ENCODE measurements at places on chromosomes 6 and 20. TPM values are rescaled to one million over a fixed set of nuclear protein-coding genes. Genes with fewer than 3 reads are reported as not detected.

DNA sequence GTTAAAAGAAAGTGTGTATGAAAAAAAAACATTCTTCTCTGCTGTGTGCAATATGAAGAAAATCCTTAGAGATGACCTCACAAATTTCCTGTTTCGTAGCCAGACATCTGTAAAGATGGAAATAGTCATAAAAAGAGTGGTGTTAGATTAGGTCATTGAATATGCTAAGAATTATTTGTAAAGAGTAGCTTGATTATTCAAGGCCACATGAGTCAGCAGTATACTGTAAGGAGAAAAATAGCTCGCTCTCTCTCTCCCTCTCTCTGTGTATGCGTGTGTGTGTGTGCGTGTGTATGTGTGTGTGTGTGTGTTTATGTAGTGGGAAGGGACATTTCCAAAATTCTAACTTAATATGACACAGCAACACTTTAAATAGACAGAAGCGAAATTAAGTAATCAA lies 78.8 kb downstream of the PTCHD4 start:
- no peak for DNase-seq

- no peak for DNase-seq
Measured at GRCh38 chr6:136591617-136592016, 41.4 kb upstream of the MAP7 start.

DNA sequence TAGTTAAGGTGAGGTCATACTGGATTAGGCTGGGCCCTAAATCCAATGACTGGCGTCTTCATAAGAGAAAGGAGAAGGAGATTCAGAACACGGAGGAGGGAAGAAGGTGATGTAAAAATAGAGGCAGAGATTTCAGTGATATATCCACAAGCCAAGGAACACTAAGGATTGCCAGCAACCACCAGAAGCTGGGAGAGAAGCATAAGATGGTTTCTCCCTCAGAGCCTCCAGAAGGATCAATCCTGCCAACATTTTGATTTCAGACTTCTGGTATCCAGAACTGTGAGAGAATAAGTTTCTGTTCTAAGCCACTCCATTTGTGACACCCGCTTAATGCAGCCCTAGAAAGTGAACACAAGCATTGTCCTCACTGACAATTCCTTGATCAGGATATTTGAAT lies 33.6 kb upstream of the NRSN1 start:
- no peak for DNase-seq

DNA sequence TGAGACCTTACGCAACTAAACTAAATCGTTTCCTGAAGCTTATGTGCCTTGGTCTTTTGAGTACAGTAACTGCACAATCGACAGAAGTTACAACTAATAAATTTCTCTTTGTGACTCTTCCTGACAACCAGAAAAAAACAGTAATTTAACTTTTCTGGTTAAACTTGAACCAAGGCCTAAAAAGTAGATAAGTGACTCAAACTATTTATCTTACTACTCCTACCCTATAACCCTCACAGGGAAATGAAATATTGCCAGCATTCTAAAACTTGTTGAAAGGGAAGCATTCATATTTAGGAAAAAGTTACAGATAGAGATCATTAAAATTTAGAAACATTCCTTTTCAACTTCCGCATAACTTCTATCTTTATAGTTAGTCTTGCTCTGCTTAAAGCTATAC lies 1034.4 kb downstream of the EYS start:
- no peak for DNase-seq

DNA sequence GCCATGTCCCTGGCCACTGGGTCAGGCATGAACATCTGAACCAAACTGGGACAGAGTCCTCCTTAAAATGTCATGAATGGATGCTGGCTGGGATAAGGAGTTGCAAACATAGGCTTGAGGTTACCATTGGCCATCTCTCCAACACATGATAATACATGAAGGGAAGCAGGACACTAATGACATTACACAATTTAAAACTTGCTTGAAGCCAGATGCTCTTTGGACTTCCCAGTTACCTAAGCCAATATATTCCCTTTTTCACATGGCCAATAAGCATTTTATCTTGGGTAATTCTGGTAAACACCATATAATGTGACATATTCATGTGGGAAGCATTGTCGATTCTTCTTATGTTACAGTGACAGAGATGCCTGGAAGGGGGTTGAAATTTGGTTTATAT lies 148.0 kb upstream of the PLN start:
- DNase-seq = no peak

DNA sequence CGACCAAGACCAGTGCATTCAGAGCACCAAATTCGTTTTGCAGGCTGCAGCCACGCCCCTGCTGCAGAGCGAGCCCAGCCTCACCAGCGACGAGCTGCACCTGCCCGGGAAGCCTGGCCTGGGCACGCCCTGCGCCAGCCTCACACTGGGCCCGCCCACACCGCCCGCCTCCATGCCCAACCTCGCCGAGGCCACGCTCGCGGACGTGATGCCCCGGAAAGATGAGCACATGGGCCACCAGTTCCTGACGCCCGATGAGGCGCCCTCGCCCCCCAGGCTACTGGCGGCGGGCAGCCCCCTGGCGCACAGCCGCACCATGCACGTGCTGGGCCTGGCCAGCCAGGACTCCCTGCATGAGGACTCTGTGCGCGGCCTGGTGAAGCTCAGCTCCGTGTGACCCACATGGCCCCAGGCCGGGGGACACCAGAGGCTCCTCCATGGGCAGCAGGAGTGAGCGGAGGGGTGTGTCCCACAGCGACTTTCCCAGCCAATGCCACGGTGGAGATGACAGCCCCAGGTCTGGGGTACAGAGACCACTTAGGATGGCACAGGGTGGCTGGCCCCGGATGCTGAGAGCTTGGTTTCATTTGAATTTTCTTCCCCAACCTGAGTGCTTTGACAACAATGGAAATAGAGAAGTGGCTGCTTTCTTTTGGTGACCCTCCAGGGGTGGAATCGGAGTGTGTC lies 150.2 kb upstream of the SNX9 start:
- no peak for DNase-seq

- DNase-seq = no peak
Measured at GRCh38 chr20:3046677-3047462, 1.0 kb downstream of the MRPS26 start.

The TSPYL4 gene
- total RNA-seq = 8.8 TPM

The MAP7 gene
- not detected for total RNA-seq

The CCND3 gene
- 130 TPM for total RNA-seq

The REPS1 gene
- total RNA-seq = 30.4 TPM

The MACROD2 gene
- total RNA-seq = 3.5 TPM

The LRRC73 gene
- total RNA-seq = not detected

The CST5 gene
- total RNA-seq = not detected

All from ascending aorta (tissue), 2 donors.